ENCODE measurements at places on chromosomes 5 and 9.

DNA sequence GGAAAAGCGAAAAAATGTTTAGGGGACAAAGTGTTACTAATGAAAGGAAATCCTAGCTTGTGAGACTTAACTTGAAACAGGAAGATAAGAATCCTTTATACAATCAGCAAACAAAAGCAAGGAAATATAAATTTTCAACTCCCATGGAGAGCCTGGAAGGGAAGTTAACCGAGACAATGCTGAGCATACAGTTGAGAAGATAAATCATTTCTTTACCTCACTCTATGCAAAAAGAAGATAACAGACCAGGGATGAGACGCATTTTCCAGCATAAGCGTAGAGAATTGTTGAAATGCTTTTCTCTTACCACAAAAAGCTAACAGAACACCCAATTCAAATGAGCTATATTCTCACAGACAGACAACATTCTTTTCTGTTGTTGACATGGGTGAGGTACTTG, 309.6 kb downstream of the CWC27 start:
- DNase-seq = no peak

- DNase-seq = no peak
Observed at GRCh38 chr5:170290498-170290897, 7.1 kb downstream of the LCP2 start.

DNA sequence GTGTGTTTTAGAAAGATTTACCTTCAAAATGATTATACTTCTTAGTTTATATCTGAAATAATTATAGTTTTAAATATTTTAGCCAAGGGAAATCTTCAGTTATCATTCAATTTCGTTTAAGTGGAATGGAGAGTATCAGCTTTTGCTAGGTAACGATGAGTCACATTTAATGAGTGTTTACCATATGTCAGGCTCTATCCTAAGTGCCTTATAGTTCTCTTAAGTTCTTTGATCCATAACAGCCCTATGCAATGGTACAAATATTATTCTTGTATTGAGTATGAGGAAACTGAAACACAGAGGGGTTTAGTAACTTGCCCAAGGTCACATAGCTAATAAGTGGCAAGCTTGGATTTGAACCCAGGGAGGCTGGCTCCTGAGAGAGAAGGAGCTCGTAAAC, 37.5 kb upstream of the SHB start:
- no peak for DNase-seq

GRCh38 chr9:84659313-84659712, 10.2 kb upstream of the NTRK2 start:
- no peak for DNase-seq

GRCh38 chr5:96253140-96253539, 179.9 kb downstream of the PCSK1 start:
- DNase-seq = no peak

DNA sequence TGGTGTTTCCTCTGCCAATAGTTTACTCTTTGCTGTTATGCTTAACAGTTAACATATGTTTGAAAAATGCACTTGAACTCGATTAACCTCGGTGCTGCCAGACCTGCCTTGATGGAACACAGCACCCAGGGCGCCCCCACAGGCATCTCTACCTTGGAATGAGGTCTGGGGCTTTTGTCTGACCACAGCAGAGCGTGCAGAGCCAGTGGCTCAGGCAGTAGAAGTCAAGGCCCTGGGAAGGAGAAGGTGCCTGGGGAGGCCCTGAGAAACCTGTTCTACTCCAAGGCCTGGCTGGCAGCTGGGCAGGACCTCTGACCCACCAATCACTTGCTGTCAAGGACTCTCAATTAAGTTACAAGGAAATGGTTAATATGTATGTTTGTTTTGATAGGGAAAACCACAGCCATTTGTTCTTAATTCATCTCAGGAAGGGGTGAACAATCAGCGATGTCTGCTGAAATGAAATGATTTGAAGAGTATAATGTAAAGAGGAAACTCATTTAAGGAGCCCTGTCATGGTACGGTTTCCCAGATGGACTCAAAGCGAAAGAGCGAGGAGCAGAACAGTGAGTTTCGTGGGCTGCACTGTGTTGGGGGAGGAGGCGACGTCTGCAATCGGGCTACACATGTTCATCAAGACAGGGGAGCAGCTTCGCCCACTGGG, 21.9 kb downstream of the MACROH2A1 start:
- no peak for DNase-seq

All from stimulated activated CD8-positive, alpha-beta memory T cell treated with anti-CD3 and anti-CD28 coated beads, Interleukin-4, amount 100 ng/mL, for 1 hour (primary cell).